ENCODE measurements at places on chromosomes 11 and 22.

GRCh38 chr22:25007444-25008106 lies 55.1 kb downstream of the KIAA1671 start:
- DNase-seq = no peak

- DNase-seq = no peak
Observed at GRCh38 chr11:102276783-102277182, 40.5 kb upstream of the BIRC3 start.

GRCh38 chr11:45423036-45423435 lies 136.9 kb upstream of the SYT13 start:
- DNase-seq = no peak

- no peak for DNase-seq
Observed at GRCh38 chr11:74019104-74019738, 10.3 kb upstream of the UCP3 start.

DNA sequence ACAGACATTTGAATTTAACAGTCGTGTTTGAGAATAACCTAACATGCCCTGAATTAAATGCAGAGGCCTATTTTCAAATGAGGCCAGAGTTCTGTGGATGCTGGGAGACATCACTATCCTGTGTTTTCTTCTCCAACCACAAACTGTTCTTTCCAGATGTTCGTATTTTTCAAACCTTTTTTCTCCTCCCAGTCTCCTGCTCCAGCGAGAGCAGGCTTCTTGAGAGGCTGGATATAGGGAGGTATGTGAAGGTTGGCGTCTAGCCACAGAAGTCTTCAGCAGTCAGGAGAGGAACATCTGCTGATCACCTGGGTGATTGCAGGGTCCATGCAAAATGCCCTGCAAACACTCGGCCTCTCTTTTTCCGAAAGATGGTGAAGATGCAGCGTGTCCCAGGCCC lies 126.3 kb downstream of the C11orf91 start:
- no peak for DNase-seq

- DNase-seq = no peak
Observed at GRCh38 chr11:57294225-57295131, 30.3 kb downstream of the TNKS1BP1 start.

DNA sequence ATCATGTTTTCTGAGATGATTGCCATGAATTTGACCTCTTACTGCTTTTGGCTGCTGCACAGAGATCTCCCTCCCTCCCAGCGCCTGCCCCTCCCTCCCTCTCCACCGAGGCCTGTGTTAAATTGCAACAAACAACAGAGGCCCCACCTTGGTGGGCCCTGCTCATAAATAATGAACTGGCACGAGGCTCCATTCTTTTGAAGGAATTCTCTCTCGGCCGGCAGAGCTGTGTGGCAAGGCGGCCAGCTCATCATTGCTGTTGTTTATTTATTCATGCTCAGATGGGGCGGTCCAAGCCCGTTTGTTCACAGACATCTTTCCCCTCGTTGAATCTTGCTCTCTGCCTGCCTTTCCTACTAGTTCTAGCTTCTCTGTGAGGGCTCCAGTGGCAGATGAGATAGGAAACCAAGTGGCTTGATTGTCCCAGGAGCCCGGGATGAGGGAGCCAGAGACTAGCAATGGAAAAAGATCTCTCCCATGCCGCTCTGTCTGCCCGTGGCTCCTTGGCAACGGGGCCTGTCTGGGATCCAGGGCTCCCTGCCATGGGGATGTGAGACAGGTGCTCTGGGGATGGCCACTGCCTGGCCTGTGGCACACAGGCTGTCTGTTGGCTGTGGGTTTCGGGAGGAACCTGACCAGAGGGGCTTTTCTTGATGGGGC lies 192.6 kb downstream of the DSCAML1 start:
- no peak for DNase-seq

DNA sequence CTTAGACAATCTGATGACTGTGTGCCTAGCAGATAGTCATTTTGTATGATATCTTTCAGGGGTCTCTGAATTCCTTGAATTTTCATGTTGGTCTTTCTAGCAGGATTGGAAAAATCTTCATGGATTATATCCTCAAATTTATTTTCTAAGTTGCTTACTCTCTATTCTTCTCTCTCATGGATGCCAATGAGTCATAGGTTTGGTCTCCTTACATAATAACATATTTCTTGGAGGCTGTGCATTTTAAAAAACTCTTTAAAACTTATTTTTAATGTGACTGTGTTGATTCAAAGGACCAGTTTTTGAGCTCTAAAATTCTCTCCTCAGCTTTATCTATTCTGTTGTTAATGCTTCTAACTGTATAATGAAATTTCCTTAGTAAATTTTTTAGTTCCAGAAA lies 198.7 kb downstream of the AASDHPPT start:
- no peak for DNase-seq

GRCh38 chr11:1392111-1392510 lies 2.4 kb downstream of the BRSK2 start:
- DNase-seq = no peak

DNA sequence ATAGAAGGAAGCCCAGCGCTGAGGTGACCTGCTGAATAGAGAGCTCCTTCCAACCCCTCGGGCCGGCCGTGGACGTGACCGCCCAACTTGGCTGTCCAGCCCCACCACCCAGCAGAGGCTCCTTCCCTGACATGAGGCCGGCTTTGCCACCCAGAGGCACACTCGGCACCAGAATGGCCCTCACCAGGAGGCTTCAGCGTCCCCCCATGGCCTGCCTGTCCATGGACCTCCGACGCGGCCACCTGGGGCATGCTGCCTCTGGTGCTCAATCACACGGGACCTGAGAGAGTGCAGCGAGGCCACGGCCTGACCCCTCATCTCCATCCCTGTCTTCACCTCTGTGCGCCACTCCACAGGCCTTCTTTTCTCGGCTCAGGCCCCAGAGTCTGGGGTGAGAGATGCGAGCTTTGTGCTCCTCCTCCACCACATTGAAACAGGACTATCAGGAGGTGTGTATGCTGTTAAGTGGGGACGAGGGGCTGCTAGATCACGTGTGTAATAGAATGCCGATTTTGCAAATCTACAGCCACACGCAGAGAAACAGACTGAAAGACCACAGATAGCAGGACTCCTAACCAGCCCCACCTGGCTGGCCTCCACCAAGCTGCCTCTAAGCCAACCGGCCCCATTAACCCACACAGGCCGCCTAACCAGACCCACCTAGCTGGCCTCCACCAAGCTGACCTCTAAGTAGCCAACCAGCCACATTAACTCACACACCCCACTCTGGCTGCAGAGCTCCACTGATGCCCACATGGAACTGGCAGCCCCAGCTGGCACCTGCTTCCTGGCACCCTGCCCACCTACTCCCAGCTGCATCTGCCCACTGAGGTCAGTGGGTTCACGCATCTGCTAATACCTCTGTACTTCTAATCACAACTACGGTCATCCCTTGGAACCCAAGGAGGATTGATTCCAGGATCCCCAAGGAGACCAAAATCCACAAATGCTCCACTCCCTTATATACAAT lies 20.7 kb downstream of the LINC01488 start:
- no peak for DNase-seq

- no peak for DNase-seq
Observed at GRCh38 chr11:134727204-134727603, 315.2 kb upstream of the B3GAT1 start.

- no peak for DNase-seq
Observed at GRCh38 chr11:72380132-72380503, 54.2 kb downstream of the CLPB start.

DNA sequence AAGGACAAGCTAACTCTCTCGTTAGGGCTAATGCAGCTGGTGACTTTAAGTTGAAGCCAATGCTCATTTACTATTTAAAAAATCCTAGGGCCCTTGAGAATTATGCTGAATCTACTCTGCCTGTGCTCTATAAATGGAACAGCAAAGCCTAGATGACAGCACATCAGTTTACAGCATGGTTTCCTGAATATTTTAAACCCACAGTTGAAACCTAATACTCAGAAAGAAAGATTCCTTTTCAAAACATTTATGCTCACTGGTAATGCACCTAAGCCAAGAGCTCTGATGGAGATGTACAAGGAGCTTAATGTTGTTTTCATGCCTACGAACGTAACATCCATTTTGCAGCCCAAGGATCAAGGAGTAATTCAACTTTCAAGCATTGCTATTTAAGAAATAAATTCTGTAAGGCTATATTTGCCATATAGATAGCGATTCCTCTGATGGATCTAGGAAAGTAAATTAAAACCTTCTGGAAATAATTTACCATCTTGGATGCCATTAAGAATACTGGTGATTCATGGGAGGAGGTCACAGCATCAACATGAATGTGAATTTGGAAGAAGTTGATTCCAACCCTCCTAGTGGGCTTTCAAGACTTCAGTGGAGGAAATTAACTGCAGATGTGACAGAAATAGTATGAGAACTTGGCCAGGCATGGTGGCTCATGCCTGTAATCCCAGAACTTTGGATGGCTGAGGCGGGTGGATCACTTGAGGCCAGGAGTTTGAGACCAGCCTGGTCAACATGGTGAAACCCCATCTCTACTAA lies 14.5 kb downstream of the XNDC1N start:
- DNase-seq = no peak

- no peak for DNase-seq
Observed at GRCh38 chr11:106988151-106989077, 29.9 kb downstream of the GUCY1A2 start.

GRCh38 chr11:131486937-131487635 lies 116.7 kb downstream of the NTM start:
- no peak for DNase-seq

GRCh38 chr11:131644204-131644795 lies 273.9 kb downstream of the NTM start:
- no peak for DNase-seq

DNA sequence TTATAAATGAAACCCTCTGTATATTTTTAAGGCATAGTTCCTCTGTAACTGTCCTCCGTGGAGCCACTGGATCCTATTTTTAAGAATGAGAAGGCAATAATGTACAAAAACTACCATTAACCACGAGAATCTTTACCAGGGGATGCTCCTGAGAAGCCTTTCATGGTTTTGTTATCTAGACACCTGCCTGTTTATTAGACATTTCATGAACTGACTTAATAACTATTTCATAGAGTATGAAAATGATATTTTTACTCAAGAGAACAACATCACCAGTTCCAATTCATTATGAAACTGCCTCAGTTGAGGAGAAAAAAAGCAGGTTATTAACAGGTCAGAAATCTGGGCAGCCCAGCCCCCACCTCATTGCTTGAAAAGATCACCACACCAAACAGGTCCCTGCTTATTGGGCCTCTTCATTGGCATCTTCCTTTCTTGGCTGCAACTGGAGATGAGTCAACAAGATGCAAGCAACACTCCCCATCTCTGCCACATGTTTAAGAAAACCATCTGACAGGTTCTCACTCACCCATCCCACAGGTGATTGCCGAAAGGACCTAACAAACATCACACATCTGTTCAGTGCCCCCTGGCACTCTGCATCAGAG lies 27.8 kb downstream of the ETS1 start:
- DNase-seq = no peak

GRCh38 chr11:3093281-3094191 lies 36.3 kb upstream of the CARS1 start:
- DNase-seq = no peak

DNA sequence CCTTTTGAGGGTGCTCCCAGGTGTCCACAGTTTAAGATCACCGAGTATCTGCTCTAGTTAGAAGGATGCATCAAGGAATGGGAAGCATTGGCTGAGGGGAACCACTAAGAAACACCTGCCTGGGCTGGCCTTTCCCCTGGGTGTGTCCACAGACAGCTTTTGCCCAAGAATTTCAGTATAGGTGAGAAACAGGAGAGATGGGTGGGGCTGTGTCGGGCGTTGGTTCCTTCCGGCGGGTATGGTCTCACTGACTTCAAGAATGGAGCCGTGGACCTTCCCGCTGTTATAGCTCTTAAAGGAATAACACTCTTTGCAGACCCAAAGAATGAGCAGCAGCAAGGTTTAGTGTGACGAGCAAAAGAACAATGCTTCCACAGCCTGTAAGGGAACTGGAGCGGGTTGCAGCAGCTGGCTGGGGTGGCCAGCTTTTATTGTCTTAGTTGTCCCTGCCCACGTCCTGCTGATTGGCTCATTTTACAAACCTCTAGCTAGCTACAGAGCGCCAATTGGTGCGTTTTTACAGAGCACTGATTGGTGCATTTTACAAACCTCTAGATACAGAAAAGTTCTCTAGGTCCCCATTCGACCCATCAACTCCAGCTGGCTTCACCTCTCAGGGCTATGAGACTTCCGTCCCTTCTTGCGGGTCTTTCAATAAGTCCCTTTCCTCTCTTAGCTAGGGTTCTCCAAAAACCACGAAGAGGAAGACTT lies 2.4 kb downstream of the FADS1 start:
- no peak for DNase-seq

GRCh38 chr11:75325713-75326438 lies 25.6 kb downstream of the ARRB1 start:
- no peak for DNase-seq

- DNase-seq = no peak
Observed at GRCh38 chr22:43304831-43305590, 38.2 kb downstream of the SCUBE1 start.

- DNase-seq = no peak
Observed at GRCh38 chr22:48717883-48718817, 1109.5 kb downstream of the BRD1 start.

- no peak for DNase-seq
Observed at GRCh38 chr11:120209746-120210625, 846 bp upstream of the OAF start.

GRCh38 chr11:76856106-76856505 lies 4.6 kb upstream of the ACER3 start:
- DNase-seq = no peak

GRCh38 chr22:49670456-49671330 lies 157.0 kb downstream of the BRD1 start:
- DNase-seq = no peak

DNA sequence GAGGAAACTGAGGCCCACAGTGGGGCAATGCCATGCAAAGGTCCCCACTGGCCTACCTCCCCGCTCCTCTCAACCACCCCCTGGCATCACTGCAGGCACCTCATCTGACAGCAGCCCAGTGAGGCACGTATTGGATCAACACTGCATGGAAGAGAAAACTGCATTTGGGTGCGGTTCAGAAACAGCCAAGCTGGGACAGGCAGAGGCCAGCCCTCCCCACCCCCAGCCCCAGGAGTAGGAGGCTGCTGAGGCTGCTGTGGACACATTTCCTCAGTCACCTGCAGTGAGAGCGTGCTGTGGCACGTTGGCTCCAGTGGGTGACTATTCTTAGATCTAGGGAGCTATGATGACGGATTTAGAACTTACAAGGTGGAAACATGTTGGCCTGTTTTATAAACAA lies 63.7 kb downstream of the KCNC1 start:
- DNase-seq = no peak

- DNase-seq = no peak
Observed at GRCh38 chr11:57288771-57289579, 35.8 kb downstream of the TNKS1BP1 start.

- no peak for DNase-seq
Observed at GRCh38 chr11:111976767-111977145, 39.6 kb downstream of the DIXDC1 start.
